HuH-7.5 (cell line): ENCODE measurements at places on chromosomes 2 and 18.

DNA sequence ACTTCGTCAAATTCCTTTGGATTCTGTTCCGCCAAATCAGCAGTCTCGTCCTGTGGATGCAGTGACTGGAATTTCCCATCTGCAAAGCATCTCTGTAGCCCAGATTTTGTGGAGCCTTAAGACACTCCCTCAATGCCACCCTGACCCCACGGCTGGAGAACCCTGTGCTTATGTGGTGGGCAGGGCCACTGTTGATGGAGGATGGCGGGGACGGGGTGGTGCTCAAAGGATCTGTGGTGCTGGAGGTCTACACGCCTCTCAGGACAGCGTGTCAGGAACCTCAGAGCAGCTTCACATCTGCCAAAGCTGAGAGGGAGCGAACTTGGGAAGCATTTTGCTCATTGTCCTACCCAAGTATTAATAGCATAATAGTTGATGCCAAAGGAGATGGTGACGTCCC is 200.1 kb downstream of the MGAT5 start:
- no peak for DNase-seq

DNA sequence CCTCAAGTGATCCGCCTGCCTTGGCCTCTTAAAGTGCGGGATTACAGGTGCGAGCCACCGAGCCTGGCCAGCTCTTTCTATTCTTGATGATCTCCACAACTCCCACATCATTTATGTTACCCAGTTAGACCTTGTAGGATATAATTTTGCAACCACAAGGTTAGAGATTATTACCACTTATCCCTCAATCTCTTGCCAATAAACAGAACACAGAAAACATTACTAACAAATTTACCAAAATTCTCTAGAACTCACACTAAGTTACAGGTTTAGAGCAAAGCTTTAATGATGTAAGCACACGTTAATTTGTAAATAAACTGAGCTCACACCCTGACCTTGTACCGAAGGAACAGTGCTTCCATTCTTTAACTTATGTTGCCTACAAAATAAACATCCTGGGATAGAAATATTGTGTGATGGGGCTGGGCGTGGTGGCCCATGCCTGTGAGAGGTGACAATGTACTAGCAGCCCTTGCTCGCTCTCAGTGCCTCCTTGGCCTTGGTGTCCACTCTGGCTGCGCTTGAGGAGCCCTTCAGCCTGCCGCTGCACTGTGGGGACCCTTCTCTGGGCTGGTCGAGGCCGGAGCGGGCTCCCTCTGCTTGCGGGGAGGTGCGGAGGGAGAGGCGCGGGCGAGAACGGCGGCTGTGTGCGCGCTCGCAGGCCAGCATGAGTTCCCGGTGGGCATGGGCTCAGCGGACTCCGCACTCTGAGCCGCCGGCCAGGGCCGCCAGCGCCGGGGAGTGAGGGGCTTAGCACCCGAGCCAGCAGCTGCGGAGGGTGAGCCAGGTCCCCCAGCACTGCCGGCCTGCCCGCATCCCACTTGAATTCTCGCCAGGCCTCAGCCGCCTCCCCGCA is 42.1 kb upstream of the ITSN2 start:
- DNase-seq: no peak

DNA sequence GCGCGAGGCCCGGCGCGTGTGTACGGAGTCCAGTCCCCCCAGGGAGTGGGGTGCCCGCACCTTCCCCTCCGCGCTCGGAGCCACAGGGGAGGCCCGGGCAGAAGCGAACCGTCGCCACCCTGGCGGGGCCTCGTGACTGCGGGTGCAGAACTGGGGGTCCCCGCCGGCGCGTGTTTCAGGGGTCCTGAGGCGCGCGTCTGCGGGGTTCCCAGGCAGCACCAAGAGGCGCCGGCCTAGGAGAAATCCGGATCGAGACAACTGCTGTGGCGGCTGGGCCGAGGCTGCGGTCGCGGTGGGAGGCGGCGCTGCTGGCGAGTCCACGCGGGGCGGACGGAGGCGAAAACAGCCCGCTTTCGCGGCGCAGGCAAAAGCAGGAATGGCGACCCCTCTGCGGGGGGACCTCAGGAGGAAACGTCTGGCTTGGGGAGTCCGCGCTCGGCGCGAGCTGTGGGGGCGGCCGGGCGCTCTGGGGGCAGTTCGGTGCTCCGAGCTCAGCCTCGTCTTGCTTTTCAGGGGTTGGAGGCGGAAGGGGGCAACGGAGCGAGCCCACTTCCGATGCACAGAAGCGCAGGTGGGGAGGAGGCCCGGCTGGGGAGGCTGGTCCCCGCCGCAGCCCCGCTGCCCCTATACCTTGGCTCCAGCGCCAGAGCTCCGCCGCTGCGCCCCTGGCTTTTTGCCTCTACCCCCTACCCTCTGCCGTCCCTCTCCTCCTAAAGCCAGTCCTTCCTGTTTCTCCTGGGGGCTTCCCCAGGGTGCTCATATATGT is 81.5 kb upstream of the LDLRAD4 start:
- peak; percentile 69 for DNase-seq

DNA sequence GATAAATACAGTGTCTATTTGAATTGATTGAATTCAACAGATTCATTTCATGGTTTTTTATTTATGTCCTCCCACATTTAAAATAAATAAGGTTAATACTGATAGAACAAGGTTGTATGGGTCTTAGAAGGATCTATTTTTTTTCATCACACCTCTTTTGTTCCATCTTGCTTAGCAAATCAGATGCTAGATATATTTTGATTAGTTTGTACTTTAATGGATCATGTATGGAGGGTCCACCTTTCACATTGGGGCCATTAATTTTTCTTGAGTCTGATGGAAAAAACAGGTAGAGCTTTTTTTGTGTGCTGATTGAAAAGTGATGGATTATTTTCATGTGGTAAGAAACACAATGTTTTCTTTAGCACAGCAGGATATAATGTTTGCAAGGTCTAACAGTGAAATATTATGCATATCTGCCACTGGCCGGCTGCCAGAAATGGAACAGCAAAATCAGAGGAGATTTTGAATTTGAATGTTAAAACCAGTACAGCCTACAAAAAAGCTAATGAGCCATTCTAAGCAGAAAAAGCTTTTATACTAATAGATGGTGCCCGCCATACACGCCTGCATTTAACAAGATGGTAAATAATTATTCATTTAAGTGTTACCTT is 188.1 kb upstream of the ETAA1 start:
- no peak for DNase-seq

DNA sequence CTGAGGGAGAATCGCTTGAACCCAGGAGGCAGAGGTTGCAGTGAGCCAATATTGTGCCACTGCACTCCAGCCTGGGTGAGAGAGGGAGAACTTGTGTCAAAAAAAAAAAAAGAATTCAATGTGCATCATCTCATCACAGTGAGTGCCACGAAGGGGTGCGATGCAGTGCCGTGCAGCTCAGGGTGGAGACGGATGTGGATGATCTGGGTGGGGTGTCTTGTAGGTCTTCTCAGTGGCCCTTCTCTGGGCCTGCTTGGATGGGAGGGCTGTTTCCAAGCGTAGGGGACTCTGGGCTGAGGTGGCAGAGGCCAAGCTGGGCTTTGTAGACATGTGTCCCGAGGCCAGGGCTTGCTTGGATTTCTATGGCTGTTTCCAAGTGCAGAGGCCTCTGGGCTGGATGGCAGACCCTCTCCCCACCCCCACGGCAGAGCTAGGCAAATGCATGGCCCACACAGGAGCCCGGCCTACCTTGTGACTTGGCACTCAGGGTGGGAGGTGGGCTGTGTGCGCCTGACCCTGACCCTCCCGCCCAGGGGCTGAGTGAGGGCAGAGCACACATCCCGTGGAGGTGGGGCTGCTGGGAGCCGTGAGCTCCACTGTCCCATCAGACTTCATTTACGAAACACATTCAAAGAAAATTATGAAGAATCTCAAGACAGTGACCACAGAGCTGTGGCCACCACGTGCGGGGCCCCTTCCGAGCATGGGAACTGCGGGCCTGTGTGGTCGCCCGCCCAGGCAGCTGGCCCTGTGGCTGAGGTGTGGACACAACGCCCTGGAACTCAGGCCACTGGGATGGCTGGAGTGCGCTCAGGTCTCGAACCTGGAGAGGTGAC is 76.4 kb downstream of the ASB1 start:
- DNase-seq: no peak

GRCh38 chr2:37907501-37908225 is 17.4 kb upstream of the RMDN2 start:
- no peak for DNase-seq

- no peak for DNase-seq
Observed at GRCh38 chr2:30234180-30234971, 3.0 kb downstream of the LBH start.

GRCh38 chr2:157627594-157628476 is 829 bp downstream of the ACVR1C start:
- peak; percentile 19 for DNase-seq

DNA sequence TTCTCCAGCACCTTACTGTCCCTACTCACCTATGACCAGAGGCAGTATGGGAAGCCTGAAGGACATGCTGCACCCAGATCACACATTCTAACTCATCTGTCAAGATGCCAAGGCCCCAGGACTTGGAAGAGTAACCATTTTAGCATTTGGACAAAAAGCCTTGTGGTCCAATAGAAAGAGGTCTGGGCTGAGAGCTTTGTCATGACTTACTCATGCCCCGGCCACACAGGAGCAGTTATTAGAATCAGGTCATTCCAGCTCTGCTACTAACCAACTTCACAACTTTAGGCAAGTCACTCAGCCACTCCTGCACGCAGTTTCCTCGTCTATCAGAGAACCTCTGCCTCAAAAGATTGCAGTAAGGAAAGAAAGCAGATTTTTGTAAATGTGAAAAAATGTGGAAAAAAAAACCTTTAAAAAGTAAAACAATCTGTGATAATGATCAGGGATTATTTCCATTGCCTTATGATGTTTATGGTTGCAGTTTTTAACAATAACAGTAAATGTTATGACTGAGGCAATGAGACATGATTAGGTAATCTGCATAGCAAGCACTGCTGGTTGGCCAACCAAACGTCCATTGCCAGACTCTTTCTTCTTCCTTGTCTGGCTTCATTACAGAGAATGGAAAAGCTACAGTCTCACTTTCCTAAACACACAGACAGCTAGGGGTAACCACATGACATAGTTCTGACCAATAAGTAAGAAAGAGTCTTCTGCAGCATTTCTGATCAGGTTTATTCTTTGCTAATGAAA is 255.4 kb upstream of the CHAC2 start:
- DNase-seq: no peak

GRCh38 chr18:5628512-5629255 is 84.9 kb upstream of the EPB41L3 start:
- no peak for DNase-seq

GRCh38 chr2:167790189-167790588 is 457.2 kb downstream of the STK39 start:
- DNase-seq: no peak

- DNase-seq: no peak
Observed at GRCh38 chr18:14093307-14093915, 38.8 kb downstream of the ZNF519 start.

GRCh38 chr2:109086743-109087020 is 42.3 kb upstream of the SH3RF3 start:
- no peak for DNase-seq

DNA sequence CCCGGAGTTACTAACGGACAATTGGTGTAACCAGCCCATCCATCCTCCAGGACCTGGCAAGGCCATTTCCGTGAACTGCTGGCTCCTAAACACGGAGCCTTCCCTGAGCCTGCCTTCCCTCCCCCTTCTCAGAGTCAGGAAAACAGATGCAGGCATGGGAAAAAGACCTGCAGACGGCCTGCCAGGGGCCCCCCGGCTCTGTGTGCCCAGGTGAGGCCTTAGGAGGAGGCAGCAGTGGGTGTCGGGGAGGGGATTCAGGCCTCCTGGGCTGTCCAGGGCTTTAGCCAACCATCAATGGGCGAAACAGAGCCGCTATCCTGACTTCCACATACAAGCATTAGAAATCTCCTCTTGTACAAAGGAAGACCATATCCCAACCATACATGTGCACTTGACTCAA is 68.3 kb upstream of the BOD1L2 start:
- DNase-seq: no peak

GRCh38 chr18:42792731-42793130 is 322.8 kb downstream of the RIT2 start:
- DNase-seq: no peak

GRCh38 chr18:49335677-49336076 is 124.8 kb downstream of the DYM start:
- DNase-seq: no peak

DNA sequence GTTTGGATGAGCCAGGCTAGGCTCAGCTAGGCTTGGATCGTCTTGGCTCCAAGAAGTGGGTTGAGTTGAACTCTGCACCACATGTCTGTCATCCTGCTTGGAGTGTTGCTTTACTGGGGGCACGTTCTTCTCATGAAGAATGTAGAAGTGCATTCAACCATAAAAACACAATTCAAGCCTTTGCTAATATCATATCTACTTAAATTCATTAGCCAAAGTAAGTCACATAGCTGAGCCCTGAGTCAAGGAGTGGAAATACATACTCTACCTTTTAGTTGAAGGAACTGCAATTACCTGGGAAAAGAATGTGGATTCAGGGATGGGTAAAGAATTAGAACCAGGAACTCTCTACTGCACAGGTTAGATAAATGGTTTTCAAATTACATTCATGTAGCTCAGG is 360.4 kb upstream of the KCNH7 start:
- no peak for DNase-seq

GRCh38 chr2:180519276-180519675 is 461.1 kb upstream of the UBE2E3 start:
- DNase-seq: no peak

GRCh38 chr2:8300905-8301304 is 381.0 kb upstream of the ID2 start:
- no peak for DNase-seq

GRCh38 chr18:59554796-59555335 is 142.4 kb downstream of the CCBE1 start:
- no peak for DNase-seq

DNA sequence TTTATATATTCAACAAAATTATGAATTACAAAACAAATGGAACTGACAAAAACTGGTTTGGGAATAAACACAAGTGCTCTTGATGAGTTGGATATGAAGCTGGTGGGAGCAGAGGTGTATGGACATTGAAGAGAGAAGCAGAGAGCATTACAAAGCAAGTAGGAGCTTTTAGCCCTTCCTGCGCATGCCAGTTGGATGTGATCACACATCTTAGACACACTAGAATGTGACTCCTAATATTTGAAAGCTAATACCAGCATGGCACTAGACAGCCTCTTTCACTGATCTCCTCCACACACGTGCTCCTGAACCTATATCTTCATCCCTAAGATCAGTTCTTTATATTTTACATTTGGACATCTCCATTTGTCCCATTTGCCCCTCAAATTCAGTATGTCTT is 298.1 kb downstream of the MTX2 start:
- DNase-seq: no peak
